Glomerular endothelial cell (primary cell): ENCODE measurements at places on chromosomes 11 and 22.

DNA sequence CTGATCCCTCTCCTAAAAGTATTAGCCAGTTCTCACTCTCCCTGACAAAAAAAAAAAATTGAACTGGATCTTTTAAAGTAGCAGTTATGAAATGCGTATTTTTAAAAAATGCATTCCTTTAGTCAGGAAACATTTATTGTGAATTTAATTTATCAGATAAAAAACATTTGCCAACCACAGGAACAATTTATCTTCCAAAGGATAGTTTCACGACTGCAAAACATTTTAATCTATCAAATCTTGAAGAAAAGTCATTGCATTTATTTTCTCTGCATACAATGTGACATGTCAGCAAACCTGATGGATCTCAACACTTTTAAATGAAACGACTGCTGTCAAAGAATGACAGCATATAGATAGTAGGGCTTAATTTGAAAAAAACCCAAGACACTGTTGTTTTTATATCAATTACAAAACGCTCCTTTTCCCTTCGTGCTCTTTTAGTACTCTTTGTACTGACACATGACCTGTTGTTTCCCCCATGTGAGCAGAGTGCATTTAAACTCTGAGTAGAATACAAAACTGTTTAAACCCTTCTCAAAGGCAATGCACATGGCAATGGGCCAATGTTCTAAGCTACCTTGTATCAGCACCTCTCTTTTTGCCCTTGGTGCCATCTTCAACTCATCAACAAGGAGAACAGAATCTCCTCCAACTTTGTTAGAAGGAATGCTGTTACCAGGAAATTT, 107.0 kb downstream of the ATG16L2 start:
- DNase-seq, result no peak

DNA sequence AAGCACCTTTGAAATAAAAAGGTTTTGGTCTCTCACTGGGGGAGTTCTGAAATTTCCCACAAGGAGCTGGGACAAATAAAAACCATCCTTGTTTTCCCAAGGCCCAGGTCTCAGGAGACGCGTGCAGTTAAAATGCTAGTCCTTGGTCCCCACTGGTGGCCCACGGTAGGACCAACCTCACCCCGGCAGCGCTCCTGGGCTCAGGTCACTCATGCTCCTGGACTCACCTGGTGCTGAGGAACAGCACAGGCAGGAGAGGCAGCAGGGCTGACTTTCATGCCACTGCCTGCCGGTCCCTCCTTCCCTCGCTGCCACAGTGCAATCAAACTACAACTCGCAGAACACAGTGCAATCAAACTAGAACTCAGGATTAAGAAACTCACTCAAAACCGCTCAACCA, 356.8 kb upstream of the CCDC179 start:
- DNase-seq, result no peak

- no peak for DNase-seq
Observed at GRCh38 chr22:37397226-37397625, 30.1 kb downstream of the ELFN2 start.

- no peak for DNase-seq
Observed at GRCh38 chr22:27725661-27726060, 75.9 kb downstream of the MN1 start.

DNA sequence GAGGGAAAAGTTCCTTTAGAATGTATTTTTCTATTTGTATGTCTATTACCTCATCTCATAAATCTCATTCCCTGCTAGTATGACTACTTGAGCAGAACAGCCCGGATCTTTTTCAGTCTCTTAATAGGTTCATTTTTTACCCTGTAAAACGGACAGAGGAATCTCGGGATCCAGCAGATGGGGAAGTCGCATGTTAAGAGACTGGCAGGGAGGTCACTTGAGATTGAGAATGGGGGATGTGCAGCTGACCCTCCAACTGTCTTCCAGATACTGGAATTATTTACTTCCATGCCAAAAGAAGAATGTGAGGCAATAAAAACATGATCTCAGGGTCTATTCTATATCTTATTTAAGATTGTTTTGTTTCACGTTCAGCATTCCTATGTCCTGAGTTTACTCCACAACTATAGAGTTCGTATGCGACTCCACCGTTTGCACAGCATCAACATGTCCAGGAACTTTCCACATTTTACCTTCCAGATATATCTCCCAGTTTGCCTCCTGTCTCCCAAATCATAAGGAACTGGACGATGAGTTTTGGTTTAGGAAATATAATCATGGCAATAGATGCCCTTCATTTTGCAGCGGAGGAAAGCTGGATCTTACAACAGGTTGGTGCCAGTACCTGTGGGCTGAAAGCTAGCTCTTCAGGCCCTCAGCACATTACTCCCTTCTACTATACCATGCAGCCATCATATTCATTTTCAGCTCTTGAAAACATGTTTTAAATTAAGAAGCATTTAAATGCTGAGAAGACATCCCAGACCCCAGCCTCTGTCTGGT, 181.5 kb downstream of the MAML2 start:
- no peak for DNase-seq

GRCh38 chr11:36744375-36745168, 146.5 kb upstream of the RAG2 start:
- DNase-seq, result peak; percentile 29

GRCh38 chr11:105074166-105074530, 29.0 kb upstream of the CARD16 start:
- DNase-seq, result no peak

GRCh38 chr11:68454767-68455166, 5.8 kb upstream of the PPP6R3 start:
- DNase-seq, result no peak

- peak; percentile 60 for DNase-seq
Observed at GRCh38 chr11:19953909-19954308, 206.4 kb downstream of the DBX1 start.

GRCh38 chr11:73982990-73983740, 522 bp upstream of the UCP2 start:
- DNase-seq, result no peak

GRCh38 chr22:19933341-19934241, 8.0 kb upstream of the COMT start:
- no peak for DNase-seq

- no peak for DNase-seq
Observed at GRCh38 chr22:38226853-38227649, 25.3 kb downstream of the MAFF start.

GRCh38 chr11:128711890-128712289, 18.0 kb downstream of the FLI1 start:
- DNase-seq, result no peak

DNA sequence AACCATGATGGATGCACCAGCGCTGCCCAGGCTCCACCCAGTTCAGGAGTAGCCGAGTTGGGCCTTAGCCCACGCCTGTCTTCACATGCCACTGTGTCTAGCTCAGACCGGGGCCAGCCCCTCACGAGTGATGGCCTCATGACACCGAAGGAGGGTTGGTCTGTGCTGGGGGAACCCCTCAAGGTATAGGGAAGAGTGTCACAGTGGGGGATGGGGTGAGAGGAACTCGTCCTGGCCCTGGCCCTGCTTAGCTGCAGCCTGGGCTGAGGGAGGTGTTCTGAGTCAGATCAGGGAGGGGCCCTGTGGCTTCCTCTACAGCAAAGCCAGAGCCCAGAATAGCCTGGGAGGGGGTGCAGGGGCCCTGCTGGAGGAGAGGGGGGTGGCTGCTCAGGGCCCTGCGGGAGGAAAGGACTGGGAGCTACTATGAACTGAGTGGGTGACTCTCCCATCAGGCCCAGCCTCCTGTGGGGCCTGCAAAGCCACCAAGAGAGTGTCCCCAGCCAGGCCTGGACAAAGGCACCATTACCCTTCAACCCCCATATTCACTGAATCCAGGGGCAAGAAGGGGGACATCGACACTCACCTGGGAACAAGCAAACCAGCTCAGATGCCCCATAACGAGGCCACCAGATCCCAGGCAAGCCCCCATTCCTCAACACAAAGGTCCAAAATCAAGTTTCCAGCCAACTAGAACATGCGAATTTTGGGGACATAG, 41.2 kb downstream of the IGLL5 start:
- no peak for DNase-seq

DNA sequence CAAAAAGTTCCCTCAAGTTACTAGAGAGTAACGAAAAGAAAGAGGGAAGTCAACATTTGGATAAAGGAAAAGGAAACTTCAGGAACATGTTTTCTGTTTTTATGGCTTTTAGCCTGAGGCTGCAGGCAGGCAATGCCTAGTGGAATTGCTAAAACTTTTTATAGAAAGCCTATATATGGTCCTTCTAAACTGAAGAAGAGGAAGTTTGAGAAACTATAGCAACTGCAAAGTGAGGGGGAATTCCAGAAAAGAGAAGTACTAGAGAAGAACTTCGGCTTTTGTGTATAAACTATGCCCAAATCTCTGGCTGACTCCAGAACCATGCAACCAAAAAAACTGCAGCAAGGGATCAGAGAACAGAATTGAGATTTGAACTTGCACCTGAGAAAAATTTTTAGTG, 74.3 kb upstream of the ARHGAP42 start:
- DNase-seq, result no peak

DNA sequence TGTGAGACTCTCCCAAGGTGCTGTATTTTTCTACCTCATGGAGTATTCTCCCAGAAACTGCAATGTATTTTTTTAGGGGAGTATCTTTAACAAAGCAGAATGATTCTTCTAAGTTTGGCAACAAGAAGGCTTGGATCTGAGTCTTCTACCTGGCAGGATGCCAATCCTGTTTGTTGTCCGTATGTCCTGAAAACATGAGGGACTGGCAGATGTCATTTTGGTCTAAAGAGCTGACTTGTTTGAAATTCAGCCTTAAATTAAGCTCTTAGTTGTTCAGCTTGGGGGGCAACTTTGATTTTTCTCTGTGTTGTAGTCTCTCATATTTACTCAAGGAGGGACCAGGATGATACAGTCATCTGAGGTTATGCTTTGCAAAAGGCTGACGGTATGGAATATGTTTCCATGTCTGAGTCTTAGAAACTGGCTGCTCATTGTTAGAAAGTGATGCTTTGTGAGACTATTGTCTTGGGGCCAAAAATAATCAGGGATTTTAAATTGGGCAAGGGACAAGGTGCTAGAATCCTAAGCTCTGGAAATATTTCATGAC, 9.3 kb downstream of the MRPL16 start:
- DNase-seq, result no peak

GRCh38 chr22:43173976-43174720, 12.8 kb downstream of the TTLL12 start:
- no peak for DNase-seq

DNA sequence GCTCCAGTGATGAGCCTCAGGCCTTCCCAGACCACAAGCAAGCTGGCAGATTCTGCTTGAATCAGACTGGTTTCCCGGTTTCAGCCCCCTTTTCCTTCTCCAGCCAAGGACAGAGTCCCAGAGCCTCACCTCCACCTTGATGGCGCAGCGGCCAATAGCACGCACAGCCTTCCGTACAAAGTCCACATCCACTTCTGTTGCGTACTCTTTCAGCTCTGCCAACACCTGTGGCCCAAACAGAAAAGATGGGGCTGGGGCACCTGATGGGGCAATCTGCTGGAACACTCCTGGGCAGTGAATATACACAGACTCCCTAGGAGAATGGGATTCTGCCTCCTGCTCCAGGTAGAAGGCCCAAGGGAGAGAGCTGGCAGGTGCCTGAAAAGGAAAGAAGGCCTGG, 35.5 kb upstream of the RASL10A start:
- DNase-seq, result no peak

DNA sequence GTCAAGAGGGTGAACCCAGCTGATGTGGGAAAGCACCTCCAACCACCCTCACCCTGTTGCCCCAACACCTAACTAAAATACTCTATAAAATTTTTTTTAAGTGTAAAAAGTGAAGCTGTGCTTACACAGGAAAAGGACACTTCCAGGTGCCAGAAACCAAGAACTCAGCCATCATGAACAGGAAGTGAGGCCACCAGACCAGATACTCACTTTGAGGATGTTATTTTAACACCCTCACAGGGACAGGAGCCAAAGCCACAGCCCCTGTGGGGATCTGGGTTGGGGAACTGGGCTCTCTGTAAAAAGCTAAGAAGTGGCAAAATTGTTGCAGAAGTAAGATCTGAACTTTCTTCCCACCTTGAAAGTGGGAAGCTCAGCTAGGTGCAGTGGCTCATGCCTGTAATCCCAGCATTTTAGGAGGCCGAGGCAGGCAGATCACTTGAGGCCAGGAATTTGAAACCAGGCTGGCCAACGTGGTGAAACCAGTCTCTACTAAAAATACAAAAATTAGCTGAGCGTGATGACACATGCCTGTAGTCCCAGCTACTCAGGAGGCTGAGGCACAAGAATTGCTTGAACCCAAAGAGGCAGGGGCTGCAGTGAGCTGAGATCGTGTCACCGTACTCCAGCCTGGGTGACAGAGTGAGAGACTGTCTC, 3.8 kb downstream of the RSPH14 start:
- no peak for DNase-seq

DNA sequence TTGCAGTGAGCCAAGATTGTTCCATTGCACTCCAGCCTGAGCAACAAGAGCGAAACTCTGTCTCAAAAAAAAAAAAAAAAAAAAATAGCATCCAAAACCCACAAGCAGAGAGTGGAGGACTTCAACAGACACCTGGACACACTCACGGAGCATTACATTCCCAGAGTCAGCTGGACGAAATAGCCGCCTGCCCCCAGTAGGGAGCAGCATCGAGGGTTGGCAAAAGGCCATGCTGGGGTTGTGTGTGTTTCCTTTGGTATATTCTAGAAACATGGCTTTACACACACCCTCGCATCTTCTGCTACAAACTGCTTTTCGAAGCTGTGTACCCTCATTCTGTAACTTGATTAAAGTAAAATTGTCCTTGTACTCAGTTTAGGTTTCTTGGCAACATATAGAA, 5.3 kb downstream of the ADA2 start:
- DNase-seq, result no peak

DNA sequence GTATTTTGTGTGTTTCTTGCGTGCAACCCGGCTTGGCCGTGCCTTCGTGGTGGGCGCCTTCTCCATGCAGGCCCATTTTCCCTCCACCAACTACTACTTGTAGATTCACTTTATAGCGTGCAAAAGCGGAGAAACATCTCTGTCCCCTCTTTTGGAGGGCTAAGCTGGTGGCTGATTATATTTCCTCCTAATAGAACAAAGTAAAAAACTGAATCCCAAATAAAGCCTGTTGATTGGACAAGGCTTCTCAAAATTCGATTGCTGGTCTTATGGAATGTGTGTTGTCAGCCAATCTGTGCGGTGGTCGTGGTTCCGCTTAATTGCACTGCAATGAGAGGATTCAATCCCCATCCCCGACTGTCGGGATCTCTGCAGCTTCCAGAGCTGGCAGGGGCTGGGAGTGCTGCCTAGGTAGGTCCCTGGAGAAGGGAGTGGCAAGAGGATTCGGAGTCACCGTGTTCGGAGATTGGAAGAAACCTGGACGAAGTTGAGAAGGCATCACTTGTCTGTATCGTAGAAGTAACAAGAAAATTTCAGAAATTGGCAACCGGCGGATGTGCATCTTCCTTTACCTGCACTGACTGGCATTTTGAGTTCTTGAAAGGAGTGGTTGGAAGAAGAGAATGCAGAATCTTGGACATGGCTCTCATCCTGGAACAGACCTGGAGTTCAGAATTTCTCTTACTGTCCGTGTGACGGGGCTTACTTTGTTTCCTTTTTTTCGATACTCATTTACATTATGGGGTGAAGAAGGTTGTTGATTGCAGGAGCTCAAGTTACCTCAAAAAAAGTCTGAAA, 1.1 kb downstream of the HMGXB4 start:
- DNase-seq, result no peak

- no peak for DNase-seq
Observed at GRCh38 chr22:27062910-27063309, 405.5 kb downstream of the MIAT start.
